ENCODE measurements at places on chromosomes 7 and 10.

DNA sequence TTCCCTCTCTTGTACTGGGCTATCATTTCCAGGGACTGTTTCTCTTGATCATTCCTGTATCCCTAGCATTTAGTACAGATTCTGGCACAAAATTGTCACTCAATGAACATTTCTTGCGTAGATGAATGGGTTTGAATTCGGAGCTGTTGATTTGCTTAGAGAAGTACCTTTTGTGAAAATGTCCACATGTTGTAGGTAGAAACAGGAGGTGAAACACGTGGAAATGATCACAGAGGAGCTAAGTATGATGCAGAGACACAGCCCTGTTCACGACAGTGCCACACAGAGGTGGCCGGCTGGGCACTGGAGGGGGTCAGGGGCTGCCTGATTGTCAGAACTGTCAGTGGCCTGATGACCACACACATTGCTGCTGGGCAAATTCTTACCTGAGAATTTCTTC, 196.1 kb upstream of the PRKCQ start:
- no peak for DNase-seq

- no peak for DNase-seq
Observed at GRCh38 chr10:112236486-112236885, 46.7 kb upstream of the TECTB start.

GRCh38 chr7:51027106-51027934, 244.6 kb upstream of the GRB10 start:
- no peak for DNase-seq

DNA sequence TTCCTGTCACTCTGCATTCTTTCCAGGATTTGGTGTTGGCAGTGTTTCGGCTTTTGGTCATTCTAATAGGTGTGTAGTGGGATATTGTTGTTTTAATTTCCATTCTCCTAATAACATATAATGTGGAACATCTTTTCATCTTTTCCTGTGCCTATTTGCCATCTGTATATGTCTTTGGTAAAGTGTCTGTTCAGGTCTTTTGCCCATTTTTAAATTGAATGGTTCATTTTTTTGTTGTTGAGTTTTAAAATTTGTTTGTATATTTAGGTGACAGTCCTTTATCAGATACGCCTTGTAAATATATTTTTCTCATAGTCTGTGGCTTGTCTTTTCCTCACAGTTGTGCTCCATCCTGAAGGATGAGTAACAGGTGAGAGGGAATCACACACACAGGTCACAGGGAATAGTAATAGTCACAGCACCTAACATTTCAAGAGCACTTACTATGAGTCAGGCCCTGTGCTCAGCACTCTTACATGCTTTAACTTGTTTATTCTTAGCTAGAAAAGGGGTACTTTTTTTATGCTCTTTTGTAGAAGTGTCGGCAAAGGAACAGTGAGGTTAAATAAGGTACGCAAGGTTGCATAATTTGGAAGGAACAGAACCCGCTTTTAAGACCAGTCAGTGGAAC, 117.1 kb upstream of the GATA3 start:
- DNase-seq = no peak

DNA sequence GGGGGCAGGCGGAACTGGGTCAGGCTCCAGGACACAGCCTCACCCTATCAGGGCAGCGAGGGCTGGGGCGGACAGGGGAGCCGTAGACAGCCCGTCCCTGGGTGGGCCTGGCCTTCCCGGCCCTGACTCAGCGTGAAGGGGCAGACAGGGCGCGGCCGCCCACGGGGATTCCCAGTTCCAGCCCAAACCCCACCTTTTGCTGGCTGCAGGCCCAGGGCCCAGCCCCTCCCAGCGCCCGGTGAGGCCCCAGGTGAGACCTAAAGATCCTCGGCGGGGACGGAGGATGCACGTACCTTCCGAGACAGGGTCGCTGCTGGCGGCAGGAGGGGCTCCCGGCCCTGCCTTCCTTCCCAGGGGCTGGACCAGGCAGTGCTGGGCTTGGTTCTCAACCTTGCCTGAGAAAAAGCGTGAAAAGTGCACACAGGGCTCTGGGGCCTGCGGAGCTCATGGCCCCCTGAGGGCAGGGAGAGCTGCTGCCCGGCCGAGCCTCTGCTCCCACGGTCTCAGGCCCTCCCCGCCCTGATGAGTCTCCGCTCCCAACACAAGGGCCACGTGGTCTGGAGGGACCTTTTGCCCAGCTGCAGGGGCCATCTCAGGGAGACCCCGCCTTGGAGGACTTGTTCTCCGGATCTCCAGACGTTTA, 43.9 kb upstream of the DNAJB6 start:
- no peak for DNase-seq

GRCh38 chr10:86370006-86370585, 3.5 kb upstream of the GRID1 start:
- no peak for DNase-seq

GRCh38 chr10:21308018-21308417, 217.5 kb downstream of the SKIDA1 start:
- DNase-seq = no peak

- no peak for DNase-seq
Observed at GRCh38 chr10:133439517-133440461, 14.0 kb upstream of the SCART1 start.

- DNase-seq = no peak
Observed at GRCh38 chr7:27619492-27619891, 43.2 kb downstream of the HIBADH start.

- DNase-seq = no peak
Observed at GRCh38 chr7:86643561-86644281, at the start of gene GRM3. TSS of gene GRM3 (plus strand) at chr7:86643909. CDS start at chr7:86765146, 121,237 bp downstream.

DNA sequence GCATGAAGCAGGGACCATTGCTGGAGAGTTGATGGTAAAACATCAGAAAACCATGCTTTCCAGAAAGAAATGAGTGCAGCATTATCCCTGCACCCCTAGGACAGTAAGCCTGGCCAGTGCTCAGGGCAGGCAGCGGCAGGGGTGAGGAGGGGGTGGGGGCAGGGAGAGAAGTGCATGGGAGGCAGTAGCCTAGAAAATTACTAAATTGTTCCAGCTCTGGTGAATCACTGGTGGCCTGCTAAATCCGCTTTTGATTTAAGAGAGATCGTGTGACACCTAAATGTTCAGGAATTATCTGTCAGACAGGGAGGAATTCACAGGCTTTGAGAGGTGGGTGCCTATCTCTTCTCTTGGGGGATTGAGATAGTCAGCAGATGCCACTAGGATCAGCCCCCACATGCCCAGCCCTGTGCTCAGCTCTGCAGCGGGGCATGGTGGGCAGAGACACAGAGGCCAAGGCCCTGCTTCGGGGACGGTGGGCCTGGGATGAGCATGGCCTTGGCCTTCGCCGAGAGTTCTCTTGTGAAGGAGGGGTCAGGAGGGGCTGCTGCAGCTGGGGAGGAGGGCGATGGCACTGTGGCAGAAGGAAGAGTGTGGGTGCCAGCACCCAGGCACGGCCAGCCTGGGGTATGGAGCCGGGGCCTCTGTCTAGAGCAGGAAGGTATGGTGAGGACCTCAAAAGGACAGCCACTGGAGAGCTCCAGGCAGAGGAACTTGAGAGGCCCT, 5.0 kb upstream of the AQP1 start:
- no peak for DNase-seq

DNA sequence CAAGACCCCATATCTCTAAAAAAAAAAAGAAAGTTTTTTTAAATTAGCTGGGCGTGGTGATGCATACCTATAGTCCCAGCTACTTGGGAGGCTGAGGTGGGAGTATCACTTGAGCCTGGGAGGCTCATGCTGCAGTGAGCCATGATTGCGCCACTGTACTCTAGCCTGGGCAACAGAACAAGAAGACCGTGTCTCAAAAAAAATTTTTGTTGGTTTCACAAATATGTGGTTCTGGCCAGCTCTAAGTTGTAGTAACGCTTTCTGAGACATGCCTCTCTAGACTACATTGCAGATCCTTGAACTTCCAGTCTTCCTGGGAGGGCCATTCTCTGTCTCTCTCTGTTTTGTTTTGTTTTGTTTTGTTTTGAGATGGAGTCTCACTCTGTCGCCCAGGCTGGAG, 24.6 kb upstream of the RHBDD2 start:
- DNase-seq = no peak

DNA sequence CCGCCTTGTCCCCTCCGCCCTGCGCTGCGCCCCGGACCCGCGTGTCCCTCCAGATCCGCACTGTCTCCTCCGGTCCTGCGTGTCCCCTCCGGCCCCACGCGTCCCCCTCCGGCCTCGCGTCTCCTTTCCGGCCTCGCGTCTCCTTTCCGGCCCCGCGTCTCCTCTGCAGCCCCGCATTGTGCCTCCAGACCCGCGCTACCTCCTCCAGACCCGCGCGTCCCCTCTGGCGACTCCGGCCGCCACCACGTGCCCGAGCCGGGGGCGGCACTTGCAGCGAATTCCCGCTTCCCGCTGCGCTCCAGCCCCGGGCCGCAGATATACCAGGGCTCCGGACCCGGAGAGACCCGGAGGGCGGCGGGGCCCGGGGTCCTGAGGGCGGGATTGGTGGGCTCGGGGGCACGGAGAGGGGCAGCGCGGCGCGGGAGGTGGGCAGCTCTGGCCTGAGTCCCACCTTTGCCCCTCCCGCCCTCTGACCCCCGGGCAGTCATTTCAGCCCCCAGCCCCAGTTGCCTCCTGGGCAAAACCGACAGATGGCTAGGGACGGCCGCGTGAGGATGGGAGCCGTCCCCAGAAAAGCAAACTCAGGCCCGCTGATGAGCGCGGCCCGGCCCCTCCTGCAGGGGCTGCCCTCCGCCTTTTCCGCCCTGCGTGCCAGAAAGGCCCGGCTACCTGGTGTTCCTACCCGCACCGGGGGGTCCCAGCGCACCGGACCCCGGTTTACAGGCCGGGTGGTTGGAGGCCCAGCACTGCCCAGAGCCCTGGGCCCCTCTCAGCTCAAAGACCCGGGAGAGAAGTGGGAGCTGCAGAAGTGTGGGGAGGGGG, 56.5 kb downstream of the RBM17 start:
- no peak for DNase-seq

GRCh38 chr7:139798221-139798620, 20.4 kb upstream of the HIPK2 start:
- DNase-seq = no peak

- no peak for DNase-seq
Observed at GRCh38 chr7:33649476-33650441, 255.6 kb upstream of the BMPER start.

GRCh38 chr7:8823486-8823885, 390.1 kb downstream of the NXPH1 start:
- no peak for DNase-seq

DNA sequence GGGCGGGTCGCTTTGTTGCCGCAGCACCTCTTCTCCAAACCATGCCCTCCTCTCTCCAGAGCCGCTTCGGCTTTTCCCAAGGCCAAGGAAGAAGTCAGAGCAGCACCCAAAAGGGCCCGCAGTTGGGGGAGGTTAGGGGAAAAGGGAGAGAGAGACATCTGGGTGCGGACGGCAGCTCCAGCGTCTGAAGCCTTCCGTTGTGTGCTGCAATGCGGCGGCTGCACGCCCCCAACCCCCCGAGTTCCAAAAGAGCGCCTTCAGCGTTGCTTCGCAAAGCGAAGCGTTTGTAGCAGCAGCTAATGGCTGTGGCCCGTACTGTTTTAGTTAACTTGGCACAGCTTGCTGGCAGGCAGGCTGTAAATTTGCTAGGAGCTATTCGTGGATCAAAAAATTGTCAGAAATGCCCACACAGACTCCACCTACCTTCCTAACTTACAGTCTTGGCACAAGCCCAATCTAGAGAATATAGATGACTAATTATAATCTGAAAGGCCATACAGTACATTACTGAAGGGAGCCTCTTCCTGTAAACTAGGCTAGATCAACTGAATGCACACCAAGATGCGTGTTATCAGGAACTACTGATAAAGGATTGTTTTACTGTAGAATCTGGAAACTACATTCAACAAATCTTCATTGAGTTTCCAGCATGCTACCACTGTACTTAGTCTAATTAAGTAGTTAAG, 1.1 kb upstream of the KBTBD2 start:
- peak; percentile 76 for DNase-seq

GRCh38 chr10:95397747-95398146, 106.9 kb upstream of the PDLIM1 start:
- no peak for DNase-seq
